Gastroesophageal sphincter (tissue), 4 donors: ENCODE measurements at places on chromosomes 12 and 14.

- ATAC-seq: no peak
These were observed 258.6 kb upstream of the FOXN3 start for GRCh38 chr14:89675590-89675989.

- ATAC-seq: no peak
These were observed 85.6 kb downstream of the FOXN3 start for GRCh38 chr14:89331398-89331797.

- ATAC-seq: no peak
These were observed 20.7 kb upstream of the TEX22 start for GRCh38 chr14:105377555-105378182.

- no peak for ATAC-seq
These were observed 17.8 kb downstream of the EIF2S1 start for GRCh38 chr14:67377916-67378315.

DNA sequence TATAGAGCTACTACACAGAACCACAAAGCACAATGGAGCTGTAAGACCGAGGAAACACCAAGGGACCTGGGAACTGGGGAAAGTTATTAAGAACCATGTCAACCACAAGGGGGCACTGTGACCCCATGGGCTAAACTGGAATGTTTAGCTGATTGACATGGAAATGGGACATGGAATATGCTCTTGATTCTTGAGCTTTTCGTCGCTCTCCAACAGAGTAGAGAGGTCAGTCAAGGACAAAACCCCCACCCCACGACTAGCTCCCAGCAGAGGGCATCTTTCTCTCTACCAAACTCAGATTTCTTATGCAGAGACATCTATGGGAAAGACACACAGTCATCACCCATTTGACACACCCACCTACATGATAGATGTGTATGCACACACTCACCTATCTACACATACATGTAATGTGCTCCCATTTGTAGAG is 10.1 kb downstream of the NDRG2 start:
- ATAC-seq: peak; percentile 83

GRCh38 chr12:98332642-98333041 is 182.7 kb upstream of the TMPO start:
- ATAC-seq: no peak

DNA sequence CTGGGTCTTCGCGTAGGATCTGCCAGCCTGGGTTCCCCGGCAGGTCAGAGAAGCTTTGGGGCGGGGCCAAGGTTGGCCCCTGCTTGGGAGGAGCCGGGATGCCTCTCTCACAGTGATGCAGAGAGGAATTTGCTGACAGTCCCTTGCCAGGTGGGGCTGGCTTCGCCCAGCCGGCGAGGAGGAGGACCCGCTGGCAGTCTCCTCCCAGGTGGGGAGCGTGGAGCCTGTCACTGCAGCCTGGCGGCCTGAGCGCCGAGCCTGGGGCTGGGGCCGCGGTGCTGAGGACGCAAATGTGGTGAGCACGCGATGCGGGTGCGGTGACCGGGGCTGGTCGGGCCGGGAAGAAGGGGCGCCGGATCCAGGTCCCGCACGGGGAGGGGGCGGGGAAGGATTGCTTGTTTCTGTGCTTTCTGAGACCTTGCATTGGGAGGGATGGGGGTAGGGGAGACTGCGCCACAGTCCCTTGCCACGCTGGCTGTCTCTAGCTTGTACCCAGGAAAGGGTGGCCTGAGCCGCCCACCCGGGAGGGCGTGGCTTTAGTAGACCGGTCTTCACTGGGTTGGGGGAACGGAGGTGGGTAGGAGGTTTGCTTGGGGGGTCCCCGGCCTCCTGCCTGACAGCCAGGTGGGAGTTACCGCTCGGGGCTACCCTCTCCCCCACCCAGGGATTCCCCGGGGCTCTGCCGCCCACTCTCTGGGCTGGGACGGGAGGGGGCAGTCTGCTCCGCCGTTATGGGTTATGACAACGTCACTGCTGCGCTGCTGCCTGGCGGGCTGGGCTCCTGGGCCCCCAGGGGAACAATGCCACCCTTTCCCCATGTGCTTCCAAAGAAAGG is at the start of gene TMEM63C:
Gene TMEM63C (plus strand): TSS at position 196 of the 835 bp plus-strand sequence. CDS start 37,016 bp downstream, outside the sequence.
- ATAC-seq: peak; percentile 19

DNA sequence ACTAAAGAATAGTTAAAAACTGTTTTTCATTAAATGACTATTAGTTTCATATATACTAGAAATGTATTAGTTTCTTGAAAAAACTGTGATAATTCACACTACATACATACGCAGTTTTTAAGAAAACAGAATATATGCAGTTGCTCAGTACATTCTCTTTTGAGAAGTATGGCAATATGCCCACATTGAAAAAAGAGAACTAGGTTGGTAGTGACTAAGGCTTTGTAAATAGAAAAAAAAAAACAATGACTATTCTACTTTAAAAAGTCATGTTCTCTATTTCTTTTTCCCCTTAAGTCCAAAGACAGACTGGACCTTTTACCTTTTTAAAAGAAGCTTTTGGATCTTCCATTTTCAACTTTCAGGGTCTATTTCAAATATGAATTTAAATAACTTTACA is 25.0 kb downstream of the SNX6 start:
- ATAC-seq: no peak

DNA sequence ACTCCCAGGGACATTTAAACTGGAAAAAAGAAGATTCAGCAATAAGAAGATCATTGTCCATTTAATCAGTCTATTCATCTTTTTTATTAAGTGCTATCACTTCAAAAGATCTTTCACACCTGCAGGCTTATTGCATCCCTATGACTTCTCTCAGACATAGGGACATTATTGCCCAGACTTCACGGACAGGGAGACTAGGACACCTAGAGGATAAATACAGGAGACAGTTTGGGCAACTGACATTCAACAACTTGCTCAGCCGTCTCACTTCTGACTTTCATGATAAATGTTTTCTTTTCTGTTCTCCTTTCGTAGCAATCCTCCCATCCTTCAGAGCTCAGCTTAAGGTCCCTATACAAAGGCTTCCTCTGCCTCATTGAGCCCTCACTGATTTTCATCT is 84.3 kb downstream of the TMEM30B start:
- ATAC-seq: no peak

GRCh38 chr12:12008931-12009611 is 61.7 kb upstream of the BCL2L14 start:
- ATAC-seq: no peak

DNA sequence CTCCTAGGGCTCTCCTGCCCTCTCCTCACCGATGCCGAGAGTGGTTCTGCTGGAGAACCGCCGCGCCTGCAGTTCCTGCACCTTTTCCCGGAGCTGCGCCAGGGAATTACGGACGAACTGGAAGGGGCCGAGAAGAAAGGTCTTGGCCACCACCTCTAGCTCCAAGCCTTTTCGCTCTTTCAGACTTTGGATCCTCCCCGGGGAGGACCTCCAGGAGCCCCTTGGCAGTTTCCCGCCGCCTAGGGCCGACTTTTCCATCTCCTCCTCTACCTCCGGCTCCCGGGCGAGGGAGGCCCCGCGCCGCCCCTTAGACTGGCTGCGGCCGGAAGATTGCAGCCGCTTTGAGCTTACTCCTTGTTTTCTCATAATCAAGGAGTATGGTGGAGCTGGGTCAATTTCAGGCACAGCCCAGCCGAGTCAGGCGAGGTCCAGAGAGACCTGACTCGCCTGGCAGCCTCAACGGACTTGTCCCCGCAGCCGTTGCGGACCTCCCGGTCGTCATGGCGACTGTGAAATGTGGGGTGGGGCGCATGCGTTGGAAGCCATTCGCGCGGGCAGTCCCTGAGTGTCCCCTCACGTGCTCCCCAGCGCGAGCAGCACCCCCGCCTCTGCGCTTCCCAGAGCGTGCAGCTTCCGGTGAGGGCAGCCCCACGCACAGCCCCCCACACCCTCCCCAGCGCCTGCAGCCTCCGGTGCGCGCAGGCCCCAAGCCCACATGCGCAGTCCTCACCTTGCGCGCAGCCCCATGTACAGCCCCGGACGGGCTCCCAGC is at the start of gene DPY19L2:
Gene DPY19L2 (minus strand): TSS at position 466 of the 772 bp plus-strand sequence. CDS start 100 bp downstream, at position 366.
- ATAC-seq: peak; percentile 91

DNA sequence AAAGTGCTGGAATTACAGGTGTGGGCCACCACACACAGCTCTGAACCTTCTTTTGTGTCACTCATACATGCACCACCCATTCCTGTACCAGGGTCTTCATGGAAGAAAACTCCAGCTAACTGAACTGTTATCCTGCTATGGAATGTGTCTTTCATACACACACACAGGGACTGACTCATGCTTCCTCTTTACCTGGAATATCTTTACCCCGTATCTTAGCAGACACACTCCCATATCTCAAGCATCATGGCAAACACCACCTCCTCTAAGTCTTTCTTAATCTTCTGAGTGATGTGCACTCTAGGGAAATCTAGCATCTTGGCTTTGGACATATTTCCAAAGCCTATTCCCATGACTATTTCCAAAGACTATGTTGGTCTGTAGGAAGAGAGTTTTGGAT is 35.0 kb upstream of the DTX1 start:
- ATAC-seq: no peak

GRCh38 chr12:11621797-11622423 is 27.6 kb upstream of the ETV6 start:
- no peak for ATAC-seq

DNA sequence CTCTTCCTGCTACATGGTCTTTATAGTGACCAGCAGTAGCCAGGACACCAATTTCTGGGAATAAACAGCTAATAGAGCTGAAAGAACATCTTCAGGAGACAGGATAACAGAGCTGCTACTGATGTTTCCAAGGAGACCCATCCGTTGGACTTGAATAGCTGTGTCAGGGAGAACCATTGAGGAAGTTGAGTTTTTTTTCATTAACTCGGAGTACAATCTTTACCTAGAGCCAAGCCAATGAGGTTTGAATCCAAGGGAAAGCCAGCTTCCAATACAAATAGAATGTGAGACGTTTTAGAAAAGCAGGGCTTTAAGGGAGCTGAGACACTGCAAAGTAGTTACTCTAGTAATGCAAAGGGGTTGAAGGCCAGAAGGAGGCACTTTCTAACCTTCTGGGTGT is 136.1 kb upstream of the FRMD6 start:
- ATAC-seq: no peak

DNA sequence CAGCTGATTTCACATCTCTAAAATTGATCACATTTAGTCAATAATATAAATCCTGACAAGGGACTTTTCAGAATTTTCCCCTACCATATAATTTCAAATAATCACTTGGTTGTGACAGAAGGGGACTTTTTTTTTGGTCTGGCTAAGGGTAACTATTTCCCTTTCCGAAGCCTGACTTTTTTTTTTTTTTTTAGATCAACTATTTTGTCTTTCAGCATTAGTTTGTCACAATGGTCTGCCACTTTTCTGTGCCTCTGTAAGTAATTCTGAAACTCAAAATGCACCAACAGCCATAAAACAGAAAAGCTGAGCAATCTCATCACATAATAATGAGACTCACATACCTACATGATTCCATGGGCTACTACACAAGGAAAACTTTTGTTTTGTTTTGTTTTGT is 266.4 kb downstream of the SSPN start:
- no peak for ATAC-seq

GRCh38 chr12:3629057-3629830 is 123.7 kb downstream of the CRACR2A start:
- ATAC-seq: no peak

DNA sequence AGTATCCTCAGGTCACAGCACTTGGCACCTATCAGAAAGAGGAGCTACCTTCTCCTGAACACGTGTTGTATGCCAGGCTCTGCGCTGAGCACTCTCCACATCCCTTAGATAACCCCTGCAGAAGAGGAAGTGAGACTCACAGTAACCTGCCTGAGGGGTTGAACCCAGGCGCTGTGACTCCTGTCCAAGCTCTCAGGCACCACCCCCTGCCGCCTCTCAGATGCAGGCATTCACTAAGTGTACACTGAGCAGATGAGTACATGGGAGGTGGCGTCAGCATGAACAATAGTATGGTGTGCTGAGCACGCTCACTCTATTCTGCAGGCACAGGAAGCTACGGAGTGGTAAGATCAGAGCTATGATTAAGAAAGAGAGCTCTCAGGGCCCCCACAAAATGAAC is 21.0 kb upstream of the RIC8B start:
- ATAC-seq: no peak

- no peak for ATAC-seq
These were observed 542.2 kb upstream of the USP15 start for GRCh38 chr12:61717986-61718385.
